ENCODE measurements at places on chromosomes 16 and 17. TPM values are rescaled to one million over a fixed set of nuclear protein-coding genes. Genes with fewer than 3 reads are reported as not detected.

CAPN15 gene
- 37.6 TPM for total RNA-seq

RCVRN gene
- total RNA-seq: not detected

ABCA8 gene
- 33.5 TPM for total RNA-seq

KIF19 gene
- total RNA-seq: 0.23 TPM

IRF8 gene
- 17.5 TPM for total RNA-seq

VAT1L gene
- 2.5 TPM for total RNA-seq

PMP22 gene
- 76.2 TPM for total RNA-seq

TNFSF12 gene
- total RNA-seq: 11.6 TPM

TNFAIP1 gene
- 38.9 TPM for total RNA-seq

PERCC1 gene
- total RNA-seq: not detected

PALB2 gene
- 7.9 TPM for total RNA-seq

CNGB1 gene
- not detected for total RNA-seq

MT3 gene
- total RNA-seq: 2.6 TPM

KRTAP4-6 gene
- not detected for total RNA-seq

C1QL1 gene
- total RNA-seq: 1.1 TPM

NUPR1 gene
- total RNA-seq: 4.1 TPM

DYNLRB2 gene
- 2.3 TPM for total RNA-seq

SLC47A2 gene
- total RNA-seq: 6.2 TPM

TMEM106A gene
- total RNA-seq: 18.2 TPM

CPNE2 gene
- 30.1 TPM for total RNA-seq

C16orf96 gene
- total RNA-seq: 0.12 TPM

TMEM100 gene
- total RNA-seq: 25.9 TPM

PRCD gene
- total RNA-seq: 4.6 TPM

RAB37 gene
- total RNA-seq: 3.0 TPM

NSF gene
- total RNA-seq: 42.9 TPM

ARHGDIG gene
- 1.6 TPM for total RNA-seq

RUNDC3A gene
- 6.0 TPM for total RNA-seq

MPV17L gene
- 8.2 TPM for total RNA-seq

PROCA1 gene
- total RNA-seq: 3.3 TPM

MYH8 gene
- total RNA-seq: 1,213 TPM

DUSP3 gene
- total RNA-seq: 50.0 TPM

OSGIN1 gene
- total RNA-seq: 0.82 TPM

NACA2 gene
- not detected for total RNA-seq

TPSAB1 gene
- 0.99 TPM for total RNA-seq

DNAH9 gene
- total RNA-seq: 3.6 TPM

NPIPA2 gene
- not detected for total RNA-seq

CNTNAP4 gene
- 1.2 TPM for total RNA-seq

ACSM2A gene
- total RNA-seq: 57.6 TPM

TNFSF13 gene
- total RNA-seq: 10.2 TPM

NPIPA1 gene
- 71.2 TPM for total RNA-seq

BCAS3 gene
- 70.8 TPM for total RNA-seq

ASGR2 gene
- total RNA-seq: 2.2 TPM

NDUFAF8 gene
- total RNA-seq: 23.3 TPM

FN3K gene
- total RNA-seq: 32.0 TPM

TEKT1 gene
- 0.70 TPM for total RNA-seq

GGT6 gene
- 15.0 TPM for total RNA-seq

ITGB4 gene
- total RNA-seq: 9.5 TPM

SHBG gene
- total RNA-seq: 2.6 TPM

RILP gene
- total RNA-seq: 14.5 TPM

CPHXL2 gene
- not detected for total RNA-seq

Data from metanephros (tissue), 2 donors.